ENCODE measurements at places on chromosomes 4 and X.
A peak's percentile ranks its signal among the peaks of the same experiment; 100 is the strongest.

DNA sequence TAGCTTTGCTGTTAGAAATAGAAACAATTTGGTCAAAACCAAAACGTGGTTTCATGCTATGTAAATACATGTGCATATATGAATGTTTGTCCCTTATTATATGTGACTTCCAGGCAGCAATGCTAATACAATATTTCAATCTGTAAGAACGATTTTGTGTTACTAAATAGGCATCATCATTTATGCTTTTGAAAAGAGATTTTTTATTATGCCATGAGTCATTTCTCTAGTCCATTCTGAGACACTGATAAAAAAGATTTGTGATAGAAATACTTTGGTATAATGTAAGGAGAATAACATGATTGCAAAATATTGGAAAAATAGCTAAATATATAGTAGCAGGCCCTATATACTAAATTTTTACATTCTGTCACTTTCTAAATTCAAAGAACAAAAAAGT is 28.9 kb downstream of the SYNPO2 start:
- DNase-seq, result no peak

DNA sequence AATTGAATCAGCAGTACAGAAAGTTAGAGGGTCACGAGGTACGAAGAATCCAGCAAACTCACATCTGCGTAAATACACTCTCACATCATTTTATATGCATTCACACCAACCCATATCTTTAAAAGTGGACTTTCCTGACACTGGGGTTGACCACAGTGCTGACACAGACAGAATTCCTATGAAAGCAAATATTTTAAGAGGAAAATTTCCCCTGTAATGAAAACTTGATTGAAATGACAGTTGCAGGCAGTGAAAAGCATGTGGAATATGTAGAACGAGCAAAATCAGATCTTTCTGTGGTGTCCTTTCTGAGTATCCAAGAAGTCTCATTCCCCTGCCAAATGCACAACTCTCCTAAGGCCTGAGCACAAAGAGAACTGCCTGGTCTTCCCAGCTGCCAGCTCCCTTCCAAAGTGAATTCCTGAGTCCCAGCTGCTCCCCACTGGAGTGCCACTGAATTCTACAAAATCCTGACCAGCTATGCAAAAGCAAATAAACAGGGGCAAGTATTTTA is 50.5 kb upstream of the FAM9C start:
- DNase-seq, result no peak

DNA sequence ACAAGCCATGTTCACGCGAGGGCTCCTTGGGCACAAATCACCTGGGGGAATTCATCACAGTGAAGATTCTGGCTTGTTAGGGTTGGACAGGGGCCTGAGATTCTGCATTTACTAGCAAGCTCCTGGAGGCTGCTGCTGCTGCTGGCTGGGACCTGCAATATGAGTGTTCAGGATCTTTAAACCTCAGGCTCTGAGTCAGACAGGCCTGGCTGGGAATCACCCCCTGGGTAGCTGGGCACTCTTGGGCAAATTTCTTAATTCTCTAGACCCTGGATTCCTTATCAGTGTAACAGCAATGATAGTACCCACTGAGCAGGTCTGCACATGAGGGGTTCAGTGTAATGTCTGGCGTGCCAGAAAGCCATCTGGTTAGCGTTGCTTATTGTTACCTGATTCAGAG is 101.5 kb downstream of the DHX15 start:
- DNase-seq, result no peak

- DNase-seq, result no peak
These were observed 52.7 kb upstream of the TET2 start for GRCh38 chr4:105093975-105094374.

DNA sequence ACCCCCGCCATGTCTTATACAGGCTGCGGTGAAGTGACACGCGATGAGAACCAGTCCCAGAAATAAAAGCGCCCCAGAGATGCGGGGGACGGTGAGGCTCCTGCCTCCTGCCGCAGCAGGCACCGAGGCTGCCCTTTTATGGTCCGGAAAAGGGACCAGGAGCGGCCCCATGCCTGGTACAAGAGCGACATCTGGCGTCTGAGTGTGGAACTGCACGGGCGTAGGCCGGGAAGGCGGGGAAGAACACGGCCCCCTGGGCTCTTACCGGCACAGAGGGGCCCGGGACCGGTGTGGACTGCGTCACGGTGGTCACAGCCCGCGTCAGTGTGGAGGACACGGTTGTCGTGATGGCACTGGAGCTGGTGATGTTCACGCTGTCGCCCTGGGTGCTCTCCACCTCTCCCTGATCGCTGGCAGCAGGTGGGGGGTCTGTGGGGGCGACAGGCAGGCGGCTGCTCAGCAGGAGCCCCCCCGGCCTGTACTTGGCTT is 8.9 kb upstream of the RENBP start:
- peak; percentile 74 for DNase-seq

GRCh38 chr4:139564502-139564901 is 8.5 kb upstream of the SETD7 start:
- no peak for DNase-seq

DNA sequence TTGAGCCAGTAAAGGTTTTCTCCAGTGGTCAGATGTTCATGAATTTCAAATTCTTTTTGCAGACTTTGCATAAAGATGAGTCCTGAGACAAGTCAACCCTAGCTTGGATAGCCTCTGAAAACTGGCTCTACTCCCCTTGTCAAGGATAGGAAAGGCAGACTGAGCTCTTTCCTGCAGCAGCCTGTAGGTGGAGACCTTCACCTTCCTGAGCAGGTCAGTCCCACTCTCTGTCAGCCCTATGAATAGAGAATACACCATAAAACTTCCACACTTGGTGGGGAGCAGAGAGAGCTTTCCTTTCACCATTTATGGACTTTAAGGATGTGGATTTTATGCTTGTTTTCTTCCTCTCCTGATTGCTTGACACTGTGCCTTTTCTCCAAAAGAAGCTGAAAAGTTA is 41.9 kb downstream of the PCDH19 start:
- no peak for DNase-seq

DNA sequence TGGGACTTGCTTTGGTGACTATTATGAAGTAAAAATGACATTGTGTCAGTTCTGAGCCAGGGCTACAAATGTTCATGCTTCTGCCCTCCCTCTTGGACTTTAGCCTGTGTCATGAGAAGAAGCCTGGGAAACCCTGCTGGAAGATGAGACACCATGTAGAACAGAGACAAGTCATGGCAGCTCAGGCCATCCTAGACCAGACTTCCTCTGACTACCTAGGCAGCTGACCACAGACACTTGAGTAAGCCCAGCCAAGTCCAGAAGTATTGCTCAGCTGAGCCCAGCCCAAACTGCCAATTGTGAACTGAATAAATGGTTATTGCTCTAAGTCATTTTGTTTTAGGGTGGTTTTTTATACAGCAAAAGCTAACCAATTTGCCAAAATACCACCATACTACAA is 467.6 kb upstream of the CNKSR2 start:
- DNase-seq, result no peak

GRCh38 chr4:81429031-81429430 is 42.7 kb downstream of the RASGEF1B start:
- DNase-seq, result no peak

DNA sequence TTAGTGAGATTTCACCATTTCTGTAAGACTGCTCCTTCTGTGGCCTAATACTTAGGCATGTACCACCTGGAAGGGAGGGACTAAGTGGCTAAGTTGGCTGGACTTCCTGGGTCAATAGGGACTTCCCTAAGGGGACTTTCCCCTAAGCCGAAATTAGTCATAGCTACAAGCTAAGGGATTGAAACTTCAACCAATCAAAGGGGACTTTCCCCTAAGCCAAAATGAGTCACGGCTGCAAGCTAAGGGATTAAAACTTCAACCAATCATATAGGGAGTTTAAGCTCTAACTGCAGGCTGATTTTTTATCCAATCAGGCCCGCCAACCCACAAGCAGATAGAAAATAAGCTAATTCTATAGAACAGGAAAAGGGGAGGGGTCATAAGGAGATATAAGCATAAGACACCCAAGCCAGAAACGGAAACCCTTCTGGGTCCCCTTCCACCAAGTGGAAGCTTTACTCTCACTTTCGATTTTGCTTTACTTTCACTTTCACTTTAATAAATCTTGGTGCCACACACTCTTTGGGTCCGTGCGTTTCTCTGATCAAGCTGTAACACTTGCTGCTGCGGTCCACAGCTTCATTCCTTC is 382.8 kb downstream of the KLHL4 start:
- no peak for DNase-seq

DNA sequence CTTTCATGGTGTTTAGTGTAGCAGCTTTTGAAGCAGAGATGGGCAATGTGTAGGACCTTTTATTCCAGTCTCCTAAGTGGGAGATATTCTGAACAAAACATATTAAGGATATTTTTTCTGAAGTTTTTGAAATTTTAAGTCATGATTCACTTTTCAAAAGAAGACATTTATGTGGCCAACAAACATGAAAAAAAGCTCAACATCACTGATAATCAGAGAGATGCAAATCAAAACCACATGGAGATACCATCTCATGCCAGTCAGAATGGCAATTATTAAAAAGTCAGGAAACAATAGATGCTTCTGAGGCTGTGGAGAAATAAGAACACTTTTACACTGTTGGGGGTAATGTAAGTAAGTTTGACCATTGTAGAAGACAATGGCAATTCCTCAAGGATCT is 76.0 kb downstream of the FAT4 start:
- no peak for DNase-seq

DNA sequence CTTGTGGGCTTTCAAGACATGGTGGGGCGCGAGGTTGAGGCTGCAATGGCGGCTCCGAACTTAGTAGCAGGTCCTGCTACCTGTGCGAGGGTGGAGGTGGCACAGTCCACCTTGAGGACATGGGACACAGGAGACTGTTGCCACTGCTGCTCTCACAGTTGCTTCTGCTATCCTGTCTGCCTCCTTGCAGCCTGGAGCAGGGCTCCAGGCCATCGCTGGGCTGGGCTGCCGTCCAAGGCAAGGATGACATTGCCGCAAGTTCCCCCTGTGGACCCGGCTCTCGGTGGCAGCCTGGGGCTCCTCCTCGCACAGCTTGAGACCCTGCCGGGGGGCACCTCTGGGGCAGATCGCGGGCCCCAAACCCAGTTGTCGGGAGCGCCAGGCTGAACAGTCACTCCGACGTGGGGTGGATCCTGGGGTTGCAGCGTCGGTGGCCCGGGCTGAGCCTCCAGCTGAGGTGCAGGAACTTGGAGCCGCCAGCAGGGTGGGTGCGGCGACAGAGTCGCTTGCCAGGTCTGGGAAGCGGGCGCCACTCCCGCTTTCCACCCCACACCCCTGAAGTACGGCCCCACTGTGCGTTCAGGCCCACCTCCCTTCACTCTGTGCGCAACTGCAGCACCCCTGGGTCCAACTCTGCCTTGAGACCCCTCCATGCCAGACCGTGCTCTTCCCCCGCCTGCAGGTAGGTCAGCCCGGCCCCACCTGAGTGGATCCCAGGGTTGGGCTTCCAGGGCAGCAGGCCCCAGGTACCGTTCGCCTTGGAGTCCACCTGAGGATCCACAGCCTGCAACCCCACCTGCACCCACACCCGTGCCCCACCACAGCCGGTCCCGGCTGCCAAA is 192.7 kb upstream of the NUDT6 start:
- DNase-seq, result no peak

DNA sequence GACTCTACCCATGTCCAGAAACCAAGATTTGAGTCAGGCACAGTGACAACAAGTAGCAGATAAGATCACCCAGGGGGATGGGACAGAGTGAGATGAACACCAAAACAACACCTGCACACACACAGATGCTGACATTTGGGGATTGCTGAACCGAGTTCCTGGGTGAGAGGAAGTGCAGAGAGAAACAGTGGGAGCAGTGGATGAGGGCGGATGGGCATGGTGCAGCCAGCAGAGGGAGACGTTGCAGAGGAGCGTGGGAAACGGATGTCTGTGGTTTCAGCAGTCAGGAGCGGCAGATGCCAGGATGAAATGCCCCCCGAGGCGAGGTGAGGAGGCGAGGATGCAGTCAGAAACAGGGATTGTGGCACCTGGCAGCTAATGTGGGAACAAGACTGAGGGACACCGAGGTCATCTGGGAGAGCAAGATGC is 78.6 kb upstream of the STS start:
- no peak for DNase-seq

DNA sequence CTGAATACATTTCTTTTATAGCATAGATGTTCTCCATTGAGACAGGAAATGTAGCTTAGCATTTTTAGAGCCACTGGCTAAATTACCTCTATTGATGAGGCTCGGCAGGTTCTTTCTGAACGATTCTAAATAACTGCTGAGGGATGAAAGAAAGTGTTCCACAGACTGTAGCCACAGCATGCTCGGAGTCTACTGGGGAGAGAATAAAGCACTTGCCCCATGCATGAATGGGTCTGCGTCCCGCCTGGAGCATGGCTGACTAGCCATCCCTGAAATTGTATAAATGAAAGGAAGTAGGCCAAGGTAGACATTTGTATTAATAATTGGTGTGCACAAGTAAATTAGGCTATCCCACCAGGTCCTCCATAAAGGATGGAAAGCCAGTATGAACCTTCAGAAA is 269.8 kb downstream of the COL25A1 start:
- no peak for DNase-seq

- DNase-seq, result no peak
These were observed 83.4 kb downstream of the KIT start for GRCh38 chr4:54741202-54741601.

GRCh38 chr4:145882604-145883003 is 56.0 kb downstream of the ZNF827 start:
- no peak for DNase-seq

DNA sequence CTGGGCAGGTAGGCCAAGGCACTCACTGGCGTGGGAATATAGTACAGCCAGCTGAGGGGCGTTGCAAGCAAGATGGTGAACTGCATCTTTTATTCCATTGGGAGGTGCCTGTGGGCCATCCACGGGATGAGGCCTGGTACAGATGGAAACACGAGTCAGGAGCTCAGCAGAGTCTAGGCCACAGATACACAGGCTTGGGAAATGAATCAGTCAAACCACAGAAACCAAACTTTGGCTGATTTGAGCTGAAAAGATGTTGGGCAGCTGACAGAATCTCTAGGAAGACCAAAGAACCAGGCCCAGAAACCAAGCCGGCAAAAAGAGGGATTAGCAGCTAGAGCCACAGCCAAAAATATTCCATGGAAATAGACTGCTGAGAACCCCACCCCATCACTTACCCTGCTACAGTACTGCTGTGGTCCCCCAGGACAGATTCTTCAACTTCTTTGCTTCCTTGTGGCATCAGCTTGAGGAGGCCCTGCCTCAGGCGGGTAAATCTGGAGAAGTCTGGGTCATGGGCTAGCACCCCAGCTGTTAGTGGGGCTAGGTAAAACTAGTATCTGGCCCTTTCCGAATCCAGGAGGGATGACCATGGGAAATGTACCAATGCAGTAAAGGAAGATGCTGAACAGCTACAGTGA is 75.4 kb downstream of the TMEM131L start:
- DNase-seq, result no peak

DNA sequence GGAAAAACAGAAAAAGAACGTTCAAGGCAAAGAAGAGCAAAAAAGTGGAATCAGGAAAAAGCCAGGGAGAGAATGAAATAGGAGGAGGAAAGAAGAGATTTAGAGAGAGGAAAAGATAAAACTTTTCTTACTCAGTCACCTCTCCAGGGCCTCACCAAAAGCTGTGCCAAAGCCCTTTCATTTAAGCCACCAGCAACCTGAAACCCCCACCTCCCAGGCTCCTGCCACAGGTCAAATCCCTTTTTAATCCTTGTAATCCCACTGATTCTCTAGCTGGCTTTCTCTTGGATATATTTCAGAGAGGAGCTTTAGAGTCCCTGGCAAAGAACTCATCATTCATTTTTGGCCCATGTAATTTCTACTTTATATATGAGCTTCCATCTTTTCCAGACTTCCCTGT is 25.7 kb upstream of the XIAP start:
- DNase-seq, result no peak

Measured in activated naive CD4-positive, alpha-beta T cell (primary cell).